ENCODE measurements at places on chromosomes 2 and 18. TPM values are rescaled to one million over a fixed set of nuclear protein-coding genes. Genes with fewer than 3 reads are reported as not detected.

Gene LRP2
- 0.66 TPM for total RNA-seq

GRCh38 chr2:112141626-112142007 lies 3.4 kb downstream of the FBLN7 start:
- DNase-seq = no peak

- DNase-seq = no peak
Measured at GRCh38 chr2:239824866-239825704, 200.1 kb downstream of the NDUFA10 start.

- DNase-seq = peak; percentile 5
Measured at GRCh38 chr2:159998961-159999360, 63.5 kb downstream of the PLA2R1 start.

- DNase-seq = peak; percentile 78
Measured at GRCh38 chr18:45879681-45880655, 54.5 kb downstream of the SIGLEC15 start.

GRCh38 chr2:102619414-102620319 lies at the start of gene SLC9A2:
TSS of gene SLC9A2 (plus strand) at chr2:102619553. CDS start at chr2:102619849, 296 bp downstream.
- DNase-seq = peak; percentile 60

DNA sequence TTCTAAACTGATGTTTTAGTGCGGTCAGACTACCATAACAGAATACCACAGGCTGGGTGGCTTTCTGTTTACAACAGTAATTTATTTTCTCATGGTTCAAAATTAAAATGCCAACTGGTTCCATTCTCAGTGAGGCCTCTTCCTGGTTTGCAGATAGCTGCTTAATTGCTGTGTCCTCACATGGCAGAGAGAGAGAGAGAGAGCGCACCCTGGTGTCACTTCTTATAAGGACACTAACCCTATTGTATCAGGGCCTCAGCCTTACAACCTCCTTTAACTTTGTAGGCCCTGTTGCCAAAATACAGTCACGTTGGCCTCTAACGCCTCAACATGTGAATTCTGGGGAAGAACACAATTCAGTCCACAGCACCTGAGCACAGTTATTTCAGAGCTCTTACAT lies 37.5 kb upstream of the ZNF385B start:
- DNase-seq = peak; percentile 52

Gene RBKS
- 2.3 TPM for total RNA-seq

DNA sequence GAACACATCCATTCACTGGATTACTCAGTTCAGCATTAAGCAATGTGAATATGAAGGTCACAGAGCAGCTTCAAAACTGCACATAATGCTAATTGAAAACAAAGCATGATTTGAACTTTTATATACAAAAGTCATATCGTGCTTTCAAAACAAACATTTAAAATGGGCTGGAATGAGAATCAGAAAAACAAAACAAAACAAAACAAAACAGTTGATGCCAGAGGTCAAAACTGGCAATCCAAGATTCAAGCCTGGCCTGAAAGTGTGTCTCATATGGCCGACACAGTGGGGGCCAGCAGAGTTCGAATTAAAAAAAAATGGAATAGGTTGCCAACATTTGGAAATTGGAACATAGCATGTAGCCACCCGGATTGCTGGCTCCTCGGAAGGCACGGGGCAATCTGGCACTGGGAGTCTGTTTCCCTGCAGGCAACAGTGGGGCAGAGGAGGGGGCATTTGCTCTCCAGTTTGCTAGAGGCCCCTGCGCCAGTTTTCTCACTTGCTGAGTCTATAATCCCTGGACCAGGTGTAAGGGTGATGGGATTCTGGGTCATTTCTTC lies 294.4 kb downstream of the ZNF521 start:
- DNase-seq = no peak

Measured in Calu3 (cell line).